ENCODE measurements at places on chromosomes 16 and 17. TPM values are rescaled to one million over a fixed set of nuclear protein-coding genes. Genes with fewer than 3 reads are reported as not detected.

The VAT1L gene
- total RNA-seq = not detected

The DPEP1 gene
- not detected for total RNA-seq

The KRTAP4-1 gene
- total RNA-seq = not detected

The CARD14 gene
- 5.9 TPM for total RNA-seq

The HSD17B2 gene
- 16.2 TPM for total RNA-seq

The HSD17B1 gene
- 0.88 TPM for total RNA-seq

The KRTAP2-3 gene
- 18.2 TPM for total RNA-seq

The NIP7 gene
- total RNA-seq = 55.8 TPM

The SLC5A10 gene
- total RNA-seq = not detected

The PDILT gene
- not detected for total RNA-seq

The MYH1 gene
- not detected for total RNA-seq

The BEAN1 gene
- 1.7 TPM for total RNA-seq

The FMNL1 gene
- total RNA-seq = 9.6 TPM

The ACAP1 gene
- total RNA-seq = 4.1 TPM

The KCNH6 gene
- not detected for total RNA-seq

The HOXB1 gene
- not detected for total RNA-seq

The PERCC1 gene
- total RNA-seq = not detected

The ITGAL gene
- not detected for total RNA-seq

The FOXJ1 gene
- 0.15 TPM for total RNA-seq

The GRB7 gene
- total RNA-seq = 2,531 TPM

The PRSS27 gene
- 2.0 TPM for total RNA-seq

The PRR29 gene
- 0.47 TPM for total RNA-seq

The DYNLL2 gene
- total RNA-seq = 29.2 TPM

The NQO1 gene
- total RNA-seq = 415 TPM

Measured in Calu3 (cell line).